NCI-H2081 (cell line): ENCODE measurements at places on chromosomes 7 and 10.

GRCh38 chr7:100157069-100157333 is 1.5 kb downstream of the TRAPPC14 start:
- no peak for DNase-seq

- DNase-seq: no peak
These were observed 219.8 kb downstream of the AUTS2 start for GRCh38 chr7:69817841-69818635.

DNA sequence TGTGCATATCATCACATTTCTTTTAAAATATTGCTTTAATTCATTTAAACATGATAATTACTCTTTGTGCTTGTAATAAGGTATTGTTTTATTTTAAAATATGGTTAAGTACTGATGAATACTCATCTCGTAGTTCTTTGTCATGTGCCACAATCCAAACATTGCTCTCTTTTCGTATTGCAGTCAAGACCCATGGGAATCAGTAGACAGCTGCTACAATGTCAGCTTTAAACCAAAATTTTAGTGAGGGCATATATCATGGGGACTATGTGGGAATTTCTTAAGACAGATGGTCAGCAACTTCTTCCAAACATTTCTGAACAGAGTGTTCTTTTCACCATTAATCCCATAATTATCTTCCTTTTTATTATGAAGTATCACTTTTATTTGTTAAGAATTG is 77.2 kb upstream of the FZD1 start:
- no peak for DNase-seq

GRCh38 chr7:55520426-55521140 is 51.7 kb downstream of the VOPP1 start:
- DNase-seq: no peak

- DNase-seq: no peak
These were observed 658.3 kb downstream of the SUGCT start for GRCh38 chr7:40793132-40793531.
